ENCODE measurements at places on chromosomes 4 and X.

GRCh38 chrX:38859602-38860001 lies 58.3 kb downstream of the MID1IP1 start:
- no peak for DNase-seq

DNA sequence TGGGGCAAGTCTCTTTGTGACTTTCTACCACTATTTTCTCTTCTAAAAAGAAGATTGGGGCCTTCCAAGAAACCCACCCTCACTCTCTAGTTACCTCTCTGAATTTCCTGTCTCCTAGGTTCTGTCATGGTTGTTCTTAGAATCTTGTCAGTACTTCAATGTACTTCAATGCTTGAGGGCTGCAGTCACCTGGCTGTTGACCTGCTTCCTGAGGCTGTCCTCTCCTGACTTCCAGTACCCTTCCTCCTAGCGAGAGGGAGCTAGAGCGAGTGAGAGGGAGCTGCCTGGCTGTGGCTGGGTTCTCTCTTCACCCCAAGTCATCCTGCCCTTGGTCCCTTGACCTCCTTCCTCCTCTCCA lies 17.7 kb downstream of the CD99L2 start:
- DNase-seq, result no peak

- DNase-seq, result no peak
Measured at GRCh38 chrX:48472851-48473703, 2.9 kb upstream of the FTSJ1 start.

GRCh38 chrX:14673764-14674163 lies 144.4 kb downstream of the GLRA2 start:
- no peak for DNase-seq

GRCh38 chr4:111400741-111401140 lies 744.5 kb upstream of the FAM241A start:
- no peak for DNase-seq

- DNase-seq, result no peak
Measured at GRCh38 chrX:66050140-66050569, 10.3 kb upstream of the VSIG4 start.

DNA sequence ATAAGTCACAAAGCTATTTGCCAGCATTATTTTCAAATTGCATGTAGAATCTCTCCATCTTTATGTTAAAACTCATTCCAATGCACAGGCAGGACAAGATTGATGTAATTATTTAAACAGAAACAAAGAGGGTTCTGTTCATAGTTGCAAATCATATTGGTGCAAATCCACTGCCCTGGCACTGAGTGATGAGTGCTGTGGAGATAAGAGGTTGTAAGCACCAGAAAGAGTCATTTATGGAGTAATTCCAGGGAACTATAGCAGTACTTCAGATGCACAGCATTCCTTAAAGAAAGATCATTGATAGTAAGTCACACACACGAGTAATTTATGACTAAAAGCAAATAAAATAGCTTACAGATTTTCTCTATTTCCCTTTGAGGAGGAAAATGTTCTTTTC lies 337.7 kb upstream of the CTSO start:
- no peak for DNase-seq

DNA sequence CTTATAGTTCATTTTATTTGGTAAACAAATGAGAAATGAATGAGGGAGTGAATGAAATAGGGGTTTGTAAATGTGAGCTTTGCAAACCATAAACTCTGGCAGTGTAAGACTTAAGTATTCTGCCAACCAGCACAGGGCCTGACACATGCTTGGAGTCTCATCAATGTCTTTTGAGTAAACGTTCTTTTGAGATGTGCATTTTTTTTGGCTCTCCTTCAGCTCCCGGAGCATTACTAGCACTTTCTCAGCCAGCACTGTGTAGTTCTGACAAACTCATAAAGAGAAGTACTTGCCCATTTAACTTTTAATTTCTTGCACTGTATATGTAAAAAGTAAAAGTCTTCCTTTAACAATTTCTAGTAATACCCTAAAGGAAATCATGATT lies 245.3 kb downstream of the HS3ST1 start:
- DNase-seq, result no peak

GRCh38 chr4:70772929-70773555 lies 51.3 kb downstream of the RUFY3 start:
- no peak for DNase-seq

- DNase-seq, result no peak
Measured at GRCh38 chr4:110087070-110087708, 111.2 kb downstream of the ELOVL6 start.

DNA sequence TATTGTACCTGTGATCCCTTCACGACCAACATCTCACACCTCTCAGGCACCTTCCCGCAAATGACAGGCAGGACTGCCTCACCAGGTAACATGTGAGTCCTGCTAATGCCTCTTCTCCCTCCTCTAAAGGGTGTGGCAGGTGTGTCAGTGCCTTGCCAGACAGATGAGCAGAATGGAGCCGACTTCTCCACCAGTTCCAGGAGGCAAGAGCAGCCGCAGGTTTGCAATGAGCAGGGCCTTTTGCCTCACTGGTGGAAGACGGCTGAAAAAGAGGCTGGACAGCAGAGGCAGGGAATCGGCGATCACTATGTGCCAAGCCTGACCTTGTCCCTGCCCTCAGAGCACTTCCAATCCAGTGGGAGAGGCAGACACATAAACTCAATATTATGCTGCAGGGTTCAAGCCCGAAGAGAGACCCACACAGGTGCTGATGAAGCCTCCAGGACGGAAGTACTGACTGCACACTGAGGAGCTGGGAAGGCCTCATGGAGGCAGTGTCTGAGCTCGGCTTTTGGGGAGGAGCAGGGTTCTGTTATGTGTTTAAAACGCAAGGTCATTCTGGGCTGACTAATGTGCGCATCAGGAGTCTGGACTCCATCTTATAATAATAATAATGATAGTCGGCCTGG lies 57.9 kb downstream of the C4orf50 start:
- no peak for DNase-seq

GRCh38 chr4:142687547-142688275 lies 158.4 kb downstream of the INPP4B start:
- no peak for DNase-seq
